ENCODE measurements at places on chromosomes 12 and 14. TPM values are rescaled to one million over a fixed set of nuclear protein-coding genes. Genes with fewer than 3 reads are reported as not detected.

Gene PARP2
- 31.4 TPM for total RNA-seq

Gene DHRS2
- total RNA-seq = 5.2 TPM

Gene PTCSC3
- total RNA-seq = 3.9 TPM

Gene SYNDIG1L
- 3.1 TPM for total RNA-seq
